Omental fat pad (tissue), 4 donors: ENCODE measurements at places on chromosomes 1 and 21.

- DNase-seq: no peak
Observed at GRCh38 chr21:32645261-32646182, 33.3 kb upstream of the CFAP298 start.

GRCh38 chr1:231964241-231964640 is 337.7 kb downstream of the DISC1 start:
- no peak for DNase-seq

DNA sequence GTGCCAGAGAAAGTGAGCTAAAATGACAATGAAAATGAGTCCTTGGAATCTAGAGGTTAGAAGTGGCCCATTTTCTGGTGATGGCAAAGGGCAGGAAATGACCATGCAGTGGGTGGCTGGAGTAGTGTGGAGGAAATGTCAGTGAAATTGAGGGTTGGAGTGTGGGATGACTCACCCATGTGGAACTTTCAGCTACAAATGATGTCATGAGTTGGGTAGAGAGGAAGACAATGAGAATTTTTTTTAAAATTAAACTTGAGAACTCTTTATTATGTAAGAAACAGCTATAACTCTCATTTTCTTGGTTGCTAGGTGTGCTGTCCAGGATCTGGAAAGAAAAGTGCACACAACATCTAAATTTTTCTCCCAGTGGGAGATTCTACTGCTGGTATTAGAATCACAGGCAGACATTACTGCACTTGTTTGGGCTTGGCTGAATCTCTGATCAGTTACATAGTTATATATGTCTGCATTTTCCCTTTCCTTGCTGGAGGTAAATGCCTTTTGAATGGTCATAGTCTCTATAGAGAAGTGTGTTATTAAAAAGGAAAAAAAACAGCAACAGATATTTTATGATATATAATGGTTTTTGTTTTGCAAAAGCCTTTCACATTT is 56.8 kb upstream of the GNG12 start:
- no peak for DNase-seq

GRCh38 chr1:172827301-172827700 is 168.4 kb downstream of the FASLG start:
- no peak for DNase-seq

- DNase-seq: no peak
Observed at GRCh38 chr21:35190201-35190701, 141.1 kb upstream of the RUNX1 start.

DNA sequence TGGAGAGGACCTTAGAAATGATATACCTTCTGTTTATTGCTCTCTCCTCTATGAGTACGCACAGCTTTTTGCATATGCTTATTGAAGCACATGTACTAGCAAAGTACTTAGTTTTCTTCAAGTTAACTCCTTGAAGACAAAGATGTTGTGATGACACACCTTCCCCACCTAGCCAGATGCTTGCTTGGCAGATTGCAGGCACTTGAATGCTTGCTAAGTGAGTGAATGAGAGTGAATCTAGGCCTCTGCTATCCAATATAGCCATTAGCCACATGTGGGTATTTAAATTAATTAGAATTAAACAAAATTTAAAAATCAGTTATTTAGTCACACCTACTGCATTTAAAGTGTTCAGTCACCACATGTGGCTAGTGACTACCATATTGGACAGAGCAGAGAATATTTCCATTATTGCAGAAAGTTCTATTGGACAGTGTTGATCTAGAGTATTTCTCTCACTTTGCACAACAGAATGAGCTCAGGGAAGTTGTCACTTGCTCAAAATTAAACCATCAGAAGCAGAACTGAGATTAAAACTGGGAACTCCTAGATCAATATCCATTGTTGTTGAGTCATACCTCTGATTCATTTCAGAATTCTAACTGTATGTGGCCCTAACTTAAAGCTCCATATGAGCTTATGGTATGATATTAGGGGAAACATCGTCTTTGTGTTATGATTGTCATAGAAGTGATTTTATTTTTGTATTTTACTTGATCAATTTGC is 8.6 kb upstream of the EEIG2 start:
- no peak for DNase-seq

GRCh38 chr1:118116401-118116800 is 68.6 kb downstream of the SPAG17 start:
- no peak for DNase-seq

DNA sequence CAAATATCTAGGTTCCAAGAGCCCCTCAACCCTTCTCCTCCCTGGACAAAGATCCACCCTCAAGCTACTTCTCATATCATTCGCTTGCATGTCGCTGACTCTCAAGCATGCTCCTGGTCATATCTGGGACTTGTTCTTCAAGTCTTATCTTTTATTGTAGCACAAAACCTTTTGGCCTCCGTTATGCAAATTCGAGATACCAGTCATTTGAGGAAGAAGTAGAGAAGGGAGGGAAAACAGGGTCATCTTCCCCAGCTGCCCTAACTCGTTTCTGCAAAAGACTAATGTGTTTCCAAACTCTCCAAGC is 63.8 kb upstream of the ETS2 start:
- no peak for DNase-seq

- no peak for DNase-seq
Observed at GRCh38 chr1:27135541-27136235, 19.2 kb downstream of the SLC9A1 start.

- DNase-seq: no peak
Observed at GRCh38 chr1:209134001-209134400, 449.5 kb upstream of the CAMK1G start.

DNA sequence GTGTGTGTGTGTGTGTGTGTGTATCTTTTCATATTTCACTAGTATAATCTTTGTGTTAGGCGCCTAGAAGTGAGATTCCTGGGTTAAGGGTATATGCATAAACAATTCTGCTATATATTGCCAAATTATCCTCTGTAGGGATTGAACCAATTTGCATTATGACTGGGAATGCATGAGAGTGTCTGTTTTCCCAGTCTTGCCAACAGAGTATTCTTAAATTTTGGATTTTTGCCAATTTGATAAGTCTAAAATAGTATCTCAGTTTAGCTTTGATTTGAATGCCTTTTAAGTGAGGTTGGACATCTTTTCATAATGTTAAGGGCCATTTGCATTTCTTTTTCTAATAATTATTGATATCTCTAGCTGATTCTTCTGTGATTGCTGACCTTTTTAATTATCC is 8.2 kb upstream of the AVPR1B start:
- DNase-seq: no peak
